ENCODE measurements at places on chromosomes 6 and 20.

GRCh38 chr6:161301338-161301737 lies 27.5 kb upstream of the AGPAT4 start:
- DNase-seq: no peak

GRCh38 chr6:170221753-170222400 lies 69.0 kb downstream of the DLL1 start:
- no peak for DNase-seq

DNA sequence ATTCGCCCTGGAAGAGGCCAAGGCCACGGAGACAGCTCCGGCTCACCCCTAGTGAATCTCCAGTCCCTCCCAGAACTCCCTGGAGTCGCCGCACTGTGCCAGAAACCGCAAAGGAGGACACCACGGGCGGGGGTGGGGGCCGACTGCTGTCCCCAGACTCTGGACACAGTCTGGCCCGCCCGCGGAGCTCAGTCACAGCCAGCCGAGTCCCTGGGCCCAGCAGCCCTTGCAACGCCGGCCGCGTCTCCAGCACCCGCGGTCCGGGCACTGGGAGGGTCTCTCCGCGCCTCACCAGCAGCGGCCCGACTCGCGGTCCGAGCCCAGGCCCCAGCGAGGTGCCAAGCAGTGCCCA lies 518 bp downstream of the PEX6 start:
- peak; percentile 44 for DNase-seq

DNA sequence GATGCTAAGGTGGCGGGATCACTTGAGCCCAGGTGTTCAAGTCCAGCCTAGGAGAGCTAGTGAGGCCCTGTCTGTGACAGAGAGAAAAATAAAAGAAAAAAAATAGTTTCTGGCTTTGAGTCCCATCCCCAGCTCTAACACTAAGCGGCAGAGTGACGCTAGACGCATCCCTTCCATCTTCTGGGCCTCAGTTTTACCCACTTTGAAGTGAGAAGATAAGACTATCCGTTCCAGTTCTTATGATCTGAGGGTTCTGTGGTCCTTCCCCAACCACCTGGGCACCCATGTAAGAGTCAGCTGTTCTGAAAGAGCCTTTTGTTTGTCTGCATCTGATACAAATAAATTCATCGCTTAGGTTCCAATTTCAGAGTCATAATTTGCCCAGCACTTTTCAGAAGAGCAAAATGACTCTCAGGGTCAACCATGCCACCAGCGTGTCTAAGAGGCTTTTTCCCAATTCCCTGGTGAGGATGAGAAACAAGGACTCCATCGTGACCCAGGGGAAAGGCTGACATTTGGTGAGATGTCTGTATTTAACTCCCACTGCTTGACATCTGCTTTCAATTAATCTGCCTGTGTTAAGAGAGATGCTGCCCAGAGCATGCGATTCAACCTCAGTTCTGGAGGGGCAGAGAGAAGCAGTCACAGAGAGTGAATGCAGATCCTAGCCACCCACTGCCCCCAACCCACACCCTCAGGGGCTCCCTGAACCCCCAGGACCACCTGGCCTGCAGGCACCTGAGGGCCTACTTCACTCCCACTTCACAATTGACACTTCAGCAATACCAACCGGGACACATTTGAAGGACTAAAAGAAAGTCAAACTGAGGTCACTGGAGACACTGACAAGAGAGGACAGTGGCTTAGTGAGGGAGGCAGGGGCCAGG lies 131.6 kb upstream of the TOP1 start:
- no peak for DNase-seq

GRCh38 chr6:77512554-77512953 lies 49.3 kb upstream of the HTR1B start:
- no peak for DNase-seq

DNA sequence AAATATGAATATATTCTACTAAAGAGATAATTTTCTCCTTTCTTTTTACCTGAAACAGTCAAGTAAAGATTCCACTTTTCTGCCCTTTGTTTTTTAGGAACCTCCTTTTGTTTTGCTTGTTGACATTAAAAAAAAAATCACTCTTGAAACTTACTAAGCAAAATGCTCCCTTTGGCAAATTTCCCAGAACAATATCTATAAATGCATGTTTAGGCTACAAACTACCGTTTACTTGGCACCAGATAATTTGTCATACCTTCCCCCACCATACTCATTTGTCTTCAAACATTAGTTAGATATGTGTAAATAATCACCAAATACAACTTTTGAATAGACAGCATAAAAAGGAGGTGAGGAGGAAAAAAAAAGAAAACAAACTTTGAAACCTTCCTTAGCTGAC lies 604.7 kb downstream of the RFPL4B start:
- DNase-seq: no peak

GRCh38 chr6:134835993-134836392 lies 113.9 kb downstream of the ALDH8A1 start:
- DNase-seq: no peak

- DNase-seq: no peak
Observed at GRCh38 chr6:41577356-41578216, 31.4 kb downstream of the FOXP4 start.

GRCh38 chr6:107639511-107639910 lies 149.6 kb downstream of the SOBP start:
- no peak for DNase-seq

DNA sequence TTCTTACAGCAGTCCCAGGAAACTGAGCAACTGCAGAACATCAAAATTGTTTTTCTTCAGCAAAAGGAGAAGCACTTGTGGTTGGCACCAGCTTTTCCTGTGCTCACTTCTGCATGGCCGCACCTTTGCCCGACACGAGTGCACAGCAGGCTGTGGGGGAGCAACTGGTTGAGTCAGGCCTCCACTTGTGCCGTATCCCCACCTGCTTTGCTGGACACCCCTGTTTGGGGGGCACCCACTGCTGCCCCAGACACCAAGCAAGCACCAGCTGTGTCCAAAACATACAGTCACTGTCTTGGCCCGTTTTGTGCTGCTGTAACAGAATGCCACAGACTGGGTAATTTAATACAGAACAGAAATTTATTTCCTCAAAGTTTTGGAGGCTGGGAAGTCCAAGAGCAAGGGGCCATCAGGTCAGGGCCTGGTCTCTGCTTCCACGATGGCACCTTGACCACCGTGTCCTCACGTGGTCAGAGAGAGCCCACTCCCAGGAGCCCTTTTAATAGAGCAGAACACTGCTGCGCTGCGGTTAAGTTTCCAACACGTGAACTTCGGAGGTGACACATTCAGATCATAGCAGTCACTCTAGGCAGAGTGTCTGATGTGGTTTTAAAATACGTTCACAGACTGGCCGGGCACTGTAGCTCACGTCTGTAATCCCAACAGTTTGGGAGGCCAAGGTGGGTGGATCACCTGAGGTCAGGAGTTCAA lies 8.7 kb upstream of the GMEB2 start:
- peak; percentile 77 for DNase-seq

DNA sequence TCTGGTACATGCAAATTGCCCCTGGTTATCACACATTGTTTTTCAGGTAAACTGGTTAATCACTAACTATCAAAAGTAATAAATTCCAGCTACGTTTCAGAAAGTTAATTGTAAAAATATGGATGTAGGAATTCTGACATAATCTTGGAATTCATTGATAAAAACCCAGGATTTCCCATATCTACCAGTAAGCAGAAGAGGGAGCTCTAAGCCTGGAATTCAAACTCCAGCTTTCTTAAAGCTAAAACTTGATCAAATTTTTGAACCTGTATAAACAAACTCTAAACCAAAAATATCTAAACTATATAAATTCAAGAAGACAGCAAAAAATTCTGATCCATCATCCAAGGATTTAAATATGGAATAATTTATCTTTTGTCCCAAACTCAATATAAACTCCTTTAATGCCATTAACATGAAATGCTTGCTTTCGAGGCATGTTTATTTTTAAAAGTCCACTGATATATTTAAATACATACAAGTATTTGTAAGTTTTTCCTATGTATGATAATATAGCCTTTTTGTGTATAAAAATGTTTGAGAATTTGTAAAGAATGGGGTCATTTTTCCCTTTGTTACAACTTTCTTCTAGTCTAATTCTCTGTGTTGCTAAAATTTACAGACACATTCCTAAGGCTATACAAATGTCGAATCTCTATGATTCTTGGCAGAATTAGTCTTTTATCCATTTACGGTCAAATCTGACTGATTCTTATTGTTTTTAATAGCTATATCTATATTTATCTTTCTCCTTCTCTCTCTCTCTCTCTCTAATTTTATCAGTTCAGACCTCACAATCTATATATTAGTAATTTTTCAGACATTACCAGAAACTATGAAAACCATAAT lies 91.4 kb upstream of the RNF217 start:
- DNase-seq: no peak

GRCh38 chr6:26534681-26535465 lies 3.3 kb upstream of the HMGN4 start:
- no peak for DNase-seq

- DNase-seq: no peak
Observed at GRCh38 chr6:111971181-111971841, 82.6 kb upstream of the CCN6 start.

Measured in stimulated activated CD8-positive, alpha-beta memory T cell treated with anti-CD3 and anti-CD28 coated beads, Interleukin-4, amount 100 ng/mL, for 48 hours (primary cell).